ENCODE measurements at places on chromosomes 7 and 10.

- no peak for DNase-seq
These were observed 162.8 kb upstream of the NFE2L3 start for GRCh38 chr7:25989140-25989705.

DNA sequence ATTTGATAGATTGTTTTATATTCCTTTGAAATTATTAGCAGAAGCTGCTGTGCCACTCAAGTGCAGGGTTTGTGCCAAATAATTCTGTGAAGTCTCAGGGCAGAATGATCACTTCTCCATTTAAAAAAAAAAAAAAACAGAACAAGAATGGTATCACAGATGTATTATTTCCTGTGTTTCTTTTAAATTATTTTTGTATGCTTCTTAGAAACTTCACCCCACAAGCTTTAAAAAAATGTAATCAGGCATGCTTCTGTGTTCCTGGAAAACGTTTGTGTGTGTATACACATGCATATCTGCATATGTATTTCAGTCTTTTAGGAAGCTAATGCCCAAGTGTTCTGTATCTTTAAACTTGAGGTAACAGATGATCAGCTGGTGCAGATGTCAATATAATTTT is 6.3 kb upstream of the CD36 start:
- DNase-seq = no peak

GRCh38 chr7:104838537-104839299 is 175.3 kb upstream of the KMT2E start:
- no peak for DNase-seq

DNA sequence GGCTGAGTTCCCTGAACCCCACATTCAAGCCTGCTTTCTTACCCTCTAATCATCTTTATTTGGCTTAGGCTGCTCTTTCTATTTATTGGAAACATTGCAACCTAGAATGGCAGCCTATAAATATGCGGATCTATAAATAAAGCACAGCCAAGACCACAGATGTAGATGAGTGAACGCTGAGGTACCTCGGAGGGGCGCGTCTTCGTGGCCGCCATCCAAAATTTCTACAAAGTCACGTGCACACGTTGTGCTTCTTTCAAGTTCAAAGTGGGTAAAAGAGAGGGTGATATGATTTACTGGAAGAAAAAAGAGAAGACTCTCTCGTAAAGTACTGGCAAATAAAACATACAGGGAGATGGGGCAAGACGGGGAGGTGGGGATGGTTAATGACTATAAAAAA is 132.6 kb upstream of the RSU1 start:
- no peak for DNase-seq

- no peak for DNase-seq
These were observed 96.8 kb upstream of the PHYHIPL start for GRCh38 chr10:59079386-59080226.

DNA sequence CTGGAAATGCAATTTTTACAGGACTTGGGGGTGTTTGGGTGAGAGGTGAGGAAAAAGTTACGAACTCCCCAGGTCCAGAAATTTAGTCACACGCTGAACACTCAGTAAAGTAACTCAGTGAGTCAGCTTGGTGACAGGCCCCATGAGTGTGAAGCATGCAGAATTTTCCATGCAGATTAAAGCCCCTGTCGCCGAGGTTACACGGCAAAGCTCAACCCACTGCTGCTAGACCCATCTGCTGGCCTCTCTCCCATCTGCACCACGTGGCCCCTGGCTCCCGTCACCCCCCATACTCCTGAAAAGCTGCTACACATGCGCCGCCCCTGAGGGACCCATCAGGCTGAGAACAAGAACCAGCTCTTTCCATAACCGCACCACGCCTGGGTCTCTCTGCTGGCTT is 7.0 kb upstream of the MMP21 start:
- DNase-seq = no peak

DNA sequence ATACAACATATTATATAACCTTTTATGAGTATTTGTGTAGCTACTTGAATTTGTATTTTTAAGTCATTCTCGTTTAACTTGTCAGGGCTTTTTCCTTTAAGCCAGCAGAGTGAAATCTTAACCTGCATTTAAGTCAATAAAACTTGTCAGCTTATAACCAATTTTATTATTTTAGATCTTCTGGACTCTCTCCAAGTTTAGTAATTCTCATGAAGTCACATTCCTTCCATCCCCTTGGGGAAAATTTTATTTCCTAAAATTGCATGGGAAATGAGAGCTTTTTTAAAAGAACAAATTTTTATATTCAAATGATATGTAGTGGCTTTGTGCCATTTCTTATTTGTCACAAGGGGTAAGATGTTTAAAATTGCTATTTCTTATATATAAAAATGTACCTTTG is 74.0 kb downstream of the SEPTIN7 start:
- DNase-seq = no peak

GRCh38 chr10:96637709-96638108 is 50.9 kb upstream of the TM9SF3 start:
- DNase-seq = no peak

DNA sequence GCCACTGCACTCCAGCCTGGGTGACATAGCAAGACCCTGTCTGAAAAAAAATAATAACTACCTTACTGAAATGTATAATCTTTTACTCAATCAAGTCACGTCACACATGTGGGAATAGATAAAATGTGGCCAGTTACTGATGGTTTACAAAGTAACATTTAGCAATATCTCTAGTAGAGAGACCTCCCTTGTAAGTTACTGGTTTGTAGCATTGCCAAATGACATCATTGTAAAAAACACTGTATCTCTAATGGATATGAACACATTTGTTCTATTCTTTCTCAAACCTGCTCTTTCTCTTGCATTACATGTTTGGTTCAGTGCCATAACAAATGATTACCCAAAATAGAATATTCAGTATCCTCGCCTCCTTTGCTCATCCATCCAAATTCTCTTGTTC is 18.8 kb downstream of the TET1 start:
- DNase-seq = no peak

- DNase-seq = no peak
These were observed 5.2 kb downstream of the GRID1 start for GRCh38 chr10:86361156-86362128.

- no peak for DNase-seq
These were observed 33.2 kb upstream of the PLEKHA1 start for GRCh38 chr10:122341141-122341810.

DNA sequence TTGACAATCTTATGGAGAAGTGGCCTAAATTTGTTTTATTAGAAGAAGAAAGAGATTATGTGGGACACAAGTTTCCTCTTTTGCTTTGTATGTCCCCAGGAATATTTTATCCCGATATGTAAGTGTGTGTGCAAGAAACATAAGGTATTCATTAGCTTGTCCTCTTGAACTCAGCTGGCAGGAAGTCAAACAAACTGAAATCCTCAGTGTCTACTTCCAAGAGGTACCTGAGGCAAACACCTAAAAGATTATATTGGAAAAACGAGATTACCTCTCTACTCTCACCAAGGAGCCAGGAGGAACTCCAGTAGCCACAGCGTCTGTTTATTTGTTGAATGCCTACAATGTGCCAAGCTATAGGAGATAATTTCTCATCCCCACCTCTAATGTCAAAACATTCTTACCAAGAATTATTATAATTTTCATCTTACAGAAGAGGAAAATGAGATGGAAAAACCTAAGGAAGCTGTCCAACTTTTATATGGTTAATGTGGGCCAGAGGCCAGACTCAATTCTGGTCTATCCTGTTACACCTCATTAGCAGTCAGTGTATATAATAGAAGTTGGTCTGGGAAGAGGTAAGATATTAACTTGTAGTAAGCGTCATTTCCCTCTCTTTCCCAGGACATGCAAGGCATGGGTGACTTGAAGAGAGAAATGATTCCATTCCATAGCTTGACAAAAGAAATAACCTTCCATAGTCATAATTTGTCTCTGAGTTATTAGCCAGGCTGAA is 692.7 kb downstream of the MAGI2 start:
- no peak for DNase-seq

DNA sequence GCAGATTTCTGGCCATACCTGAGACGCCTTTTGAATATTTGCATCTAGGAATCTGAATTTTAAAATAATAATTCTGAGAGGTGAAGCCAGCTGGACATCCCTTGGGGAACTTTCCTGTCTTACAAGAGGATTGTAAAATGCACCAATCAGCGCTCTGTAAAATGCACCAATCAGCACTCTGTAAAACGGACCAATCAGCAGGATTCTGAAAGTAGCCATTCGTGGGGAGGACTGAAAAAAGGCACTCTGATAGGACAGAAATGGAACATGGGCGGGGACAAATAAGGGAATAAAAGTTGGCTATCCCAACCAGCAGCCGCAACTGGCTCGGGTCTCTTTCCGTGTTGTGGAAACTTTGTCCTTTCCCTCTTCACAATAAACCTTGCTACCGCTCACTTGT is 9.9 kb downstream of the PPIF start:
- no peak for DNase-seq

DNA sequence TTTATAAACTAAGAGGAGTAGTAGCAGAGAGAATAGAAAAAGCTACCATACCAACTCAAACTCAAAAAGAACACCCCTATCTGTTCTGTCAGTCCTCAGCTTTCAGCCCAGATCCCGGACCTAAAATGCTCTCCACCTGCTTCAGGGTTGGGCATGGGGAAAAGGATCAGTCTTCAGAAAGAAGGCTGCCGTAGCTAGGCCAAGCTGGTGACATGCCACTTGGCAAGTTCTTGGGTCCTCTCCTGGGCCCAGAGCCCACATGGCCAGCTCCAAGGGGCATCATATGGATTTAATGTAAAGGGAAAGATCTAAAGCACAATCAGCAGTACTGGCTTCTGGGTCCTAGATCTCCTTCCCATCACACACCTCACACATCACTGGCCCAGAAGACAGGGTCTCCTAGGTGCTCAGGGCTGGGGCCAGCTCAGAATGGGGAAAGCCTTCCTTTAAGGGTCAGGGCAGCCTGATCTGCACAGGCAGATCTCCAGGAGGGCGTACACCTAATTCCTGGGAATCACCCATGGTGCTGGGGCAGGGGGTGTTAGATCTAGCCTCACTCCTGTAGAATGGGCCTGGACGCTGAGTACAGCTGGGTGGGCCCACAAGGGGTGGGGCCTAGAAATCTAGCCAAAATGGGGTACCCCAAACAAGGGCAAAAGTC is 2.5 kb downstream of the VAX1 start:
- DNase-seq = no peak

- no peak for DNase-seq
These were observed 417.5 kb downstream of the KCNMA1 start for GRCh38 chr10:77220150-77220549.

DNA sequence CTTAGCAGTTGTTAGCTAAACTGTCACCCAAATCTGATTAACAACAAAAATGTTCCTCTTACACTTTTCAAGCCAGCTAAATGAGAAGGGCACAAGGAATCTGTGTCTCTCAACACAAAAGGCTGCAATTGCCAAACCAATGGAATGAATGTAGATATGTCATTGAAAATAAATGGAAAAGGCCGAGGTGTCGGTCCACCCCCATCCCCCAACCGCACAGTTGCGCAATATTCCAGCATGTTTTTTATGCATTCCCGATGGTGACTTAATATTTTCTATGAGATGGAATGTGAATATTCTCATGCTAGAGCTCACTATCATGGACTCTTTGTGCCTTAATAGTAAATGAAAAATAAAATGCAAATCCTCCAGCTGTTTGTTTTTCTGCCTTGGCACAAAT is 181.6 kb upstream of the LRGUK start:
- no peak for DNase-seq

GRCh38 chr10:116836083-116836482 is 13.2 kb upstream of the ENO4 start:
- DNase-seq = no peak

DNA sequence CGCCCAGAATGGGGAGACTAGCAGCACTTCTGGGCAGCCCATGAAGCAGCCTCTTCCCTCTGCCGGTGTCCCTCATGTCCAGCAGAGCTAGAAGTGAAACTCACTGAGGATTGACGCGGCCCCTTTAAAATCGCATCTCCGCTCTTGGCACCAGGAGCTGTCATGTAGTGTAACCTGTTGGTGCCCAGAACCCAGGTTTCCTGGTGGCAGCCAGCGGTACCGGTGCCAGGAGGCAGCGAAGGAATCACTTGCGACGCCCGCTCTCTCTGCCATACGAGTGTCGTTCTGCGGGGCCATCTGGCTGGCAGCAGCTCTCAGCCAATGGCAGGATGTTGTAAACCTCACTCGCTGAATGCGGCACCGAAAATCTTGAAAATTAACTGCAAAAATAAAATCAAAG is 82.7 kb downstream of the CUX1 start:
- DNase-seq = no peak

GRCh38 chr7:116209561-116210070 is 723 bp upstream of the TES start:
- DNase-seq = no peak

DNA sequence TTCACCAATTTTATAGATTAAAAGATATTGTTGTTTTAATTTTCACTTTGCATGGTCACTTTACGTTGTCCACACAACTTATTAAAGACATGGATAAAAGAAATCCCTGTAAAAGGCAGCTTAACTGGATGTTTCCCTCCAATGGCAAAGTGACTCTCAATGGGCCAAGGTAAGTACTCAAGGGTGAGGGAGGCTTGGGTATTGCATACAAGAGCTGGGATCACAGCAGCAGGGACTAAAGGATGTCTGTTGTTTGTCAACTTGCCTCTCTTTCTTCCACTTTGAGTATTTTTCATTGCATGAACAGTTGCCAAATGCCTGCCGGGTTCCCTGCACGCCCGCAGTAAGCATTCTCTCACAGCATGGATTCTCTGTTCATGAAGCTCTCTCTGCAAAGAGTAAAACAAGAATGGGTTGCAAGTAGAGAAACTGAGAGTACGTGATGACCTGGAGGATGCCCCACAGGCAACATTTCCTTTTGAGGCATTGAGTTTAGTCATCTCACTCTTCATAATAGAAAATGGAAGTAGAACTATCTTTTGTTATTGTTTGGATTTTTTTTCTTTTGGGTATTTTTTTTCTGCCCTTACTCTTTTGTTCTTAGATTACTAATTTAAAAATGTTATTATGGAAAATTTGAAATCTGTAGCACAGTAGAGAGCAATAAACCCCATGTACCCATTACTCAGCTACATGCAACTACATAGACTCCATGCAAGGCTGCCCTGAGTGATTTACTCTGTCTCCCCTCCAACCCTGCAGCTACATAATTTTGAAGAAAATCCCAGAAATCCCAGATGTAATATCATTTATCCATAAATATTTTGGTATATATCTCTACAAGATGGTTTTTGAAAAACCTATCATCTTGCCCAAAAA is 26.3 kb downstream of the GPR141 start:
- DNase-seq = peak; percentile 27

DNA sequence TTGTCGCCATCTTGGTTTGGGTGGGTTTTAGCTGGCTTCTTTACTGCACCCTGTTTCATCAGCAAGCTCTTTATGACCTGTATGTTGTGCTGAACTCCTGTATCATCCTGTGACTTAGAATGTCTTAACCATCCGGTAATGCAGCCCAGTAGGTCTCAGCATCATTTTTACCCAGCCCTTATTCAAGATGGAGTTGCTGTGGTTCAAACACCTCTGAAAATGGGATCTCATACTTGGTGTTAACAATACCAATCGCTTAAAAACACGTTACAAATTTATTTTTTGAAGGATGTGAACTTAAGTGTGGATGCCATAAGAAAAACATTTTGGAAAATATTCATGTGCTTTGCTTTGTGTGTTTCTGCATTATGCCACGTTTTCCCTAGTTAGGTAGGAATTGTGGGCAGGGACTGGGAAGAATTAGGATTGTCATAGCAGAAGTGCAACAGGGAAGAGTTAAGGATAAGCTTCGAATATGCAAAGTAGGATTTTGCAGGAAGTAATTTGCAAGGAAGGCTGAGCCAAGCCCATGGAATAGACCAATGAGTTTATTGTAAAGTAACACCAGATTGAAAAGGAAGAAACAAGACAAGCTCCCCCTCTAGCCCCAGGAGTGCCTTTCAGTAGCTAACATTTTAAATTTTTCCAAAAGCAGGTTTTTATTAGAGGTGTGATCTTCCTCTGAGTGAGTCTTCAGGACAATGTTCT is 56.4 kb downstream of the PRR15 start:
- no peak for DNase-seq

All from T-helper 2 cell treated with Interferon-gamma antibody and Interleukin-4, amounts not matched to agents 5 μg/mL and 100 μg/mL, for 36 hours (primary cell).